Activated T-helper 1 cell treated with anti-CD3 and anti-CD28 coated beads, Interleukin-2, amount 50 U/mL, for 16 hours (primary cell): ENCODE measurements at places on chromosomes 4 and X.

DNA sequence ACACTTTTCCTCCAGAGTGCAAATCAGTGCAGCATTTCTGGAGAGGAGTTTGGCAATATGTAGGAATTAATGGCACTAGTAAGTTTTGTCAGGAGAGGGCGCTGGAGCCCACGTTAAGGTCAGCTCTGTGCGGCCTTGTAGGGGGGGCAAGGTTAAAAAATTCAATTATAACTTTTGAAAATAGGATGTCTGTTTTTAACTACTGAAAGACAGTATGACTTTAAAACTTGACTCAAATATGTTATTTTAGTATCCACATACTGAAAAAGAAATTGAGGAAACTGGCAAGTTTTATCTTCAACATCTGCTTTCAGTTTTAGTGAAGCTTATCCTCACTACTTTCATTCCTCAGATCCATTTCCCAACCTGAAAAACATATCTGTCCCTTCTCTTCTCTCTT is 30.9 kb upstream of the HSD17B13 start:
- no peak for DNase-seq

- no peak for DNase-seq
Observed at GRCh38 chr4:121741751-121742150, 23.2 kb downstream of the SMIM43 start.

- no peak for DNase-seq
Observed at GRCh38 chr4:44912980-44913379, 186.6 kb upstream of the GNPDA2 start.

DNA sequence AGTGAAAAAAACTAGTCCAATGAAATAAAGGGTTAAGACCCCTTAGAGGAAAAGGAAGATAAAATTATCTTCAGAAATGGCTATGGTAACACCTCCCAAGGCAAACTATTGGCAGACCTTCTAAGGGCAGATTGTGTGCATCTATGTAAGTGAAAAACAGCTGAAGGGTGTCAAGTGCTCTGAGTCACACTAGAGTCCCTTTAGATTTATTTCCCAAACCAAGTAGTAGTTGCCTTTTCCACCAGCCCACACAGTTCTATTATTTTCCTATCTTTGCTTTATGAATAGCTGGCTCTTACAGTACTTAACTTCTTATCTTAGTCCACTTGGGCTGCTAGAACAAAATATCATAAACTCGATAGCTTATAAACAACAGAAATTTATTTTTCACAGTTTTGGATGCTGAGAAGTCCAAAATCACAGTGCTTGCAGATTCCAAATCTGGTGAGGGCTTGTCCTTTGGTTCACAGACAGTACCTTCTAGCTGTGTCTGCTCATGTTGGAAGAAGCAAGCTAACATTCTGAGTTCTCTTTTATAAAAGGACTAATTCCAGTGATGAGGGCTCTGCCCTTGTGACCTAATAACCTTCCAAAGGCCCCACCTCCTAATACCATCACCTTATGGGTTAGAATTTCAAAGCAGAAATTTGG is 143.6 kb downstream of the GRID2 start:
- no peak for DNase-seq

DNA sequence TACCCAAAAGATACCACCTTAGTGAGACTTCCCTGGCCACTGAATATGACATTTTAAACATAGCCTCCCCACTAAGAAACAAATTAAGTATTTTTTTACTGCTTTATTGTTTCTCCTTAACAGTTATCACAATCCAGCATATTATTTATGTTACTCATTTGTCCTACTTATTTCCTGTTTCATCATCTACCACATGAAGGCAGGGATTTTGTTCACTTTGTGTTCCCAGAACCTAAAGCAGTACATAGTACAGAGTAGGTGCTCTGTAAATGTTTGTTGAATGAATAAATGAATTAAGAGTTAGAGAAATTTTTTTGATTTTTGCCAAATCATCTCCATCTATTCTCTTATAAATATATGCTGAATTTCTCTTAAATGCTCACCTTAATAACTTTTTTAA is 318.4 kb upstream of the GIMD1 start:
- DNase-seq = no peak

GRCh38 chrX:69303231-69303630 is 138.0 kb upstream of the PJA1 start:
- DNase-seq = no peak

- no peak for DNase-seq
Observed at GRCh38 chr4:73922766-73923630, 53.8 kb downstream of the CXCL1 start.

DNA sequence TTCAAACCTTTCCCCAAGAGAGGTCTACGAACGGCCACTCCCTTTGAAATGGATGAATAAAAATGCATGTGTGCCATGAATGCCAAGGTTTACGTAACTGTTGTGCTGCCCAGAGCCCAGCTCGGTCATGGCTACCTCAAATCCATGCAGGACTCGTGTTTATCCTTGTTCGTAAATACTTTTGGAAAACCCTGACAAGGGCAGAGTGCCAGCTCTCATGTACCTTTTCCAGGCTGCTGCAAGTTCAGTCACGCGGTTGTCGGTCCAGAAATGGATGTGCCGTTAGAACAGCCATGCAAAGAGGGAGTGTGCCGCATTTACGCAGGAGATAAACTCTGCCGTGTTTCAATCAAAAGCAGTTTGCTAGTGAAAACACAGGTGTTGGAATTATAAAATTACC is 123.4 kb downstream of the AMELX start:
- no peak for DNase-seq

DNA sequence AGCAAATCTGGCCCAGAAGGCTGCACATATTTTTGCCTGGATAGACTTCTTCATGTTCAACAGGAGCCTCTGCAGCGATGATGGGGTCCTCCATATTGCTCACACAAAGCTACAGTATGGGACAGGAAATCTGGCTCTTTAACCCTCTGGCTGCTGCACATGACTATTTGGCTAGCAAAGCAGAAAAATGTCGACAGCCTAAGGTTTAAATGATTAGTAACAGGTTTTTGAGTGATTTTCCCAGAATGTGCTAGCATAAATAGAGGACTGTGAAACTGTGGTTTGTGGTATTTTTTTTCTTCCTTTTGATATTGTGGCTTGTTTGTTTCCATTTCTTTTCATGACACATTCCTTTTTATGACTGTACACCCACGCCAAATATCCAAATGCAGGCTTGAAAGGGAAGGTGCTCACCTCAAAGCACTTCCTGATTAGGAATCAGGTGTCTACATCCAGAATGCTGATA is 120.2 kb upstream of the GK2 start:
- DNase-seq = no peak

GRCh38 chrX:21056622-21057021 is 317.6 kb upstream of the CNKSR2 start:
- no peak for DNase-seq

GRCh38 chr4:52197306-52197705 is 146.2 kb downstream of the SPATA18 start:
- DNase-seq = no peak

- no peak for DNase-seq
Observed at GRCh38 chr4:123777373-123777772, 380.8 kb downstream of the SPRY1 start.

DNA sequence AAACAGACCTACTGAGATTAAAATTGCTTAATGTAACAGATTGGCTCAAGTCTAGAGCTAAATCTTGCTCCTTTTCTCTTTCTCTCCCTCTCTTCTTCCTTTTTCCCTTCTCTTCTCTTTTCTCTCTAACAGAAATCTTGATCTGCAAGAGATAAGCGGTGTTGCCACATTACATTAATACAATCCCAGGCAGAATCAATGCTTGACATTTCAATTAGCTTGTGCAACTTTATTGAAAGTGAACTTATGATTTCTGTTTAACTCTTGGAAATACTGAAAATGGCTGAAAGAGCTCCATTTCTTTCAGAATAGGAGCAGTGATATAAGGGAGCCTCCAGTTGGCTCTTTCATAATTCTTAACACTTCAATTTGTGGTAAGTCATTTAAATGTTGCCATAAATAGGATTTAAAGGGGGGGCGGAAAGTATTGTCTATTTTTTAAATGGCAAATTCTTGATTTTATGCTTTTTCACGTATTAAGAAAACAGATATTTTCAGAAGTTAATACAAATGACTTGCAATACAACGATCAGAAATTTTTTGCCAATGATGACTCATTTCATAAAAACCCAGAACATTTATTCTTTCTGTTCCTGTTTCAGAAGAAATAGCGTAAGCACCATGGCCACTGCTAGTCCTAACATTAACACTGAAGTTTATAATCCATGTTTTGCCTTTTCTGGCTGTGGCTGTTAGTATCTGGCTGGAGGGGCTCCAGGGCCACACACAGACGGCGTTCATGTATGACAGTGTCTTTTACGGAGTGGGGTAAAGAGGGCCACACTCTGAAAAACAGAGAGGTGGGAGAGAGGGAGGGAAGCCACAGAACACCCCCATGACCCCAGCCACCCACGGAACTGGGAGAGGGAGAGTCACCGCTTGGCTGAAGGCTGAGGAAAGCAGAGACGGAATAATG is 115.7 kb upstream of the FAT1 start:
- DNase-seq = no peak

GRCh38 chr4:73019462-73020047 is 50.0 kb downstream of the COX18 start:
- no peak for DNase-seq

GRCh38 chr4:26319949-26320537 is 771 bp upstream of the RBPJ start:
- DNase-seq = peak; percentile 33

DNA sequence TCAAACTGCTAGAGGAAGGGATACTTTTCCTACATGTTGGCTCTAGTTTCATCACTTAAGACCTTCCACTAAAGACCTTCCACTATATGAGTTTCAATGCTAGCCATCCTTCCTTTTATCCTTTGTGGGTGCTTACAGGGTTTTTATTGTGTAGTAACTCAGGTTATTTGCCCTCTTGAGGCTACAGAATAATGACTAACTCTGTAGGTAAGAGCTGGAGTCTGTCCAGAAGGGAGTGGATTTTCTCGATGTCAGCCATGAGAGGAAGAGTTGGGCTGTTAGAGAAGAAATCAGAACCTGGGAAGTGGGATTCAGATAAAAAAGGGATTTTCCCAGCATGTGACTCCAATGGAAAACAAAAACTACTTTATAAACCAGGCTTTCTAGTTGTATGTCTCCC is 27.5 kb upstream of the HERC5 start:
- no peak for DNase-seq

GRCh38 chr4:172404676-172405075 is 591.5 kb downstream of the GALNTL6 start:
- DNase-seq = no peak

DNA sequence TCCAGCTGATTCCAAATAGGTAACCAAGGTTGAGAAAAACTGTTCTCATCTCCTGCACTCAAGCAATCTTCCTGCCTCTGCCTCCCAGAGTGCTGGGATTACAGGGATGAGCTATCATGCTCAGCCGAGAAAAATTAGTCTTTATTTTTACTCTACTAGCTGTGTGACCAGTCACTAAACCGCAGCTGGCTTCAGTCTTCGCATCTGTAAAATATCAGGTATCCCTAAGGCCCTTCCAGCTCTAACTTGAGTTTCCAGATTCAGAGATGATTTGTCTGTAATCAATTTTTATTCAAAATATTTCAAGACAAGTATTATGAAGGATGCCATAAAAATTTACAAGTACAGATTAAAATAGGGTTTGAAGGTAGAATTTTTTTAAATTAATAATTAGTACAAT is 3.5 kb downstream of the ADH6 start:
- no peak for DNase-seq

GRCh38 chr4:159160242-159160641 is 57.4 kb downstream of the RAPGEF2 start:
- DNase-seq = no peak

- no peak for DNase-seq
Observed at GRCh38 chrX:25158635-25159034, 142.9 kb upstream of the ARX start.

- DNase-seq = no peak
Observed at GRCh38 chr4:77465271-77465670, 140.3 kb upstream of the CXCL13 start.

GRCh38 chr4:78613522-78614321 is 62.2 kb downstream of the ANXA3 start:
- no peak for DNase-seq

- DNase-seq = no peak
Observed at GRCh38 chr4:169383724-169384123, 113.0 kb upstream of the SH3RF1 start.

DNA sequence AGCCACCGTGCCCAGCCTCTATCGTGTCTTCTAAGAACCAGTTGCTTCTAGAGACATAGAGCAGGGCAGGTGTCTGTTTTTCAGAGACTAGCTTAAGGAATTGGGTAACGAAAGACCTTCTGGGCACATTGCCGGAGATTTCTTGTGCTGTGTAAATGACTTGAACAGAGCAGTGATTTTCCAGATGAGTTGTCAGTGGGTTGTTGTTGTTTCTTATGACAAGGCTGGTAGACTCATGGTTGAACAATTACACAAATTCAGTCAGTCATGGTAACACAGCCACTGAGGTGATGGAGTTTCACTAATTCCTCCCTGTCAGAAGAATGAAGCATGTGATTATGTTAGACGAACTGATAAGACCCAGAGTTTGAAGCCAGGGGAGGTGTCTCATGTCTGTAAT is 20.5 kb upstream of the DDX3X start:
- DNase-seq = no peak

DNA sequence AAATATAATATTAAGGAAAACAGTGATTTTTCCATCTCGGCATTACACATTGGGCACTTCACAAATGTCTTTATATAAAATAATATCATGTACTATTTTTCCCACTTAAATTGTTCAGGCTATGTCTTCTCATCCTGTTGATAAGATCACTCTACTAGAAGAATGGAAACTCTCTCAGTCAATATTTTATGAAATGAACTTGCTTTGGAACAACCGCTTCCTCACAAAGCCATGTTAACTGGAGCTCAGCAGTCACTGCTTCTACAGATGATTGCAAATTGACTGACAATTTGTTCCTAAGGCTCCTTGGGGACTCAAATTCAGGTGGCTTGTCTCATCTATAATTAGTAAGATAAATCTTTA is 127.5 kb upstream of the CBR4 start:
- DNase-seq = no peak

DNA sequence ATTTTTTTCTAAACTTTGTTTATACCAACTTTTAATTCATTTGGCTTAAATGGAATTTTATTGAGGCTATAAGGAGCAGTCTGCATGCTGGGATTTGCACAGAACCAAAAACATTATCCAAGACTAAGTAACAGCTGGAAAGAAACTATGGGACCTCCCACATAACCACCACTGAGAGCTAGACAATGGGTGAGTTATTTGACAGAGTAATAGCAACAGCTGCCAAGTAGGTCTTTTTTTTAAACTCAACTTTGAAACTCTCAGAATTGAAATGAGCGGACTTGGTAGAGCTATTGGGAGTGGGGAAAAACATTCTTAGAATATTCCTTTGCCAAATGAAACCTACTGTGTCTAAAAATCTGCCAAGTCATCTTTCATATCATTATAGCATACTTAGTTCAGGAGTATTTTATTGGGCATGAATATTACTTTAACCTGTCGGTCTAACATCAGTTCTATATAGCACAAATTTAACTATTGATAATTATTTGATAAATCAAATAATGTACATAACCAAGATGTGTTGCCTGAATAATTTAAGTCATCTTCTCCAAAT is 1428.0 kb downstream of the PCDH7 start:
- DNase-seq = no peak

DNA sequence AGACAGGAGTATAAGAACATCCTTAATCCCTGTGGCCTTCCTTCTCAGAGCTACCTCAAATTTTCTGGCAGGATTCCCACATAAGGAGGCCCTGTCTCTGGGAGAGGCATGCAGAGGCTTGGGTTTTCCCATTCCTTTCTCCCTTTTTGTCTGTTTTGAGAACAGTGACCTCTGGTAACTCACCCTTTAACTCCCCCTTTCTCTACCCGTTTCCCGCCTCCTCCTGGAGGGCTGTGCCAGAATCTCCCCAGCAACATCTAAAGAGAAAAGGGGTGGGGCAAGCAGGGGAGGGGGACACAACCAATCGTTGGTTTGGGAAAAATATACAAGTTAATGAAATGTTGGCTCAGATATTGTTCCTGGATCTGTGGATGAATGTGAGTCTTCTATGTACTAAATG is 303.7 kb upstream of the IRS4 start:
- no peak for DNase-seq
